ENCODE measurements at places on chromosomes 3 and 15.

- no peak for DNase-seq
These were observed 5.2 kb upstream of the IMPG2 start for GRCh38 chr3:101325393-101326134.

- peak; percentile 75 for DNase-seq
These were observed 1.1 kb downstream of the ABHD14A start for GRCh38 chr3:51975852-51976549.

GRCh38 chr15:83065431-83065830 lies 1.6 kb downstream of the BTBD1 start:
- DNase-seq: no peak

DNA sequence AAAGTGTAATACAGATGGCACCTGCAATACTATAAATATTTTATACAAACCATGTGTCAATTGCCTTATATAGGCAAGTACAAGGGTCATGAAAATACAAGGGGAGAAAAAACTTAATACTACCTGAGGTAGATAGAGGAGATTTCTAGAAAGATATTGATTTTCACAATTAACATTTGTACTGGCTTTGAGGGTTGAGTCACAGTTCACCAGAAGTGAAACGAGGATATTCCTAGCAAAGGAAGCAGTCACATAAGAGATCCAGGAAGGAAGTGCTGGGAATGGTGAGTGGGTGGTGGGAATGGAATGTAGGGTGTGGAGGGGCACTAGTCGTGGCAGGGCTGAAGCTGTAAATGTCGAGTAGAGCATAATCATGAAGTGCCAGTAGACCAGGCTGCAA lies 108.7 kb downstream of the P2RY1 start:
- no peak for DNase-seq

DNA sequence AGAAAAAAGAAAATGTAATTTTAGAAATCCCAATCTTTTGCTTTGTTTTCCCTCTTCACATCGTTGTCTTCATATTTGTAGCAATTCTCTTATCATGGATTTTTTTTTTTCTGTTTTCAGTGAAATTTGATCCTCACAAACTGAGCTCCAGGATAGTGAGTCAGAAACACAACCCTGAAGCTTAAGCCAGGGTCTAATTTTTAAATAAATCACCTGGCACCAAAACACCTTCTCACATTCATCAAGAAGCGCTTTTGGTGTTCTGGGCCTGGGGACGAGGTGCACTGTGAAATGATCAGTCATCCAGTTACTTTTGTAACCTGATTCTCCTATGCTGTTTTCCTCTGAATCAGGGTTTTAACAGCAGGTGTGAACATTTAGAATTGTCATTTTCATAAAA lies 87.7 kb downstream of the REC114 start:
- DNase-seq: no peak

DNA sequence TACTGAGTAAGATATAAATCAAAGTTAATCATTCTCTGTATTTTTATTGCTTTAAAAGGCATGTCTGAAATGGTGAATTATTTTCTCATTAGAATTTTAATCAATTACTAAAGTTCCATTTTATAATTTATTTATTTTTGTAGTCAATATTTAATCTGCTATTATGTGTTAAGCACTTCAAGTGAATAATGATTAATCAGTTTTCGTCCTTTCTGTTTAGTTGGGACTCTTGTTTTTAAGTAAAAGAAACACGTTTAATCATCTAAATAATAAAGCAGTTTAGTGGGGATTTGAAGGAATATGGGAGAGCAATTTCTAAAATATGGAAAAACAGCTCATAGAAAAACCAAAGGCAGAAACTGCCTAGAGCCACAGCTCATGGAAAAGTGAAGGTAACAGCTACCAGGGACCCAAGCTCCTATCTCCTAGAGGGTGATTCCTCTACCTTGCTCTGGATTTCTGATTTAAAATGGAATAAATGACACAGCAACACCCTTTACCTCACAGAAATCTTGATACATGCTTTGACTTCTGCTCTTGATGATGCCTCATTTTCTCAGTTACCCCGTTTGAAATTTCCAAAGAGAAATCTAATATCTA lies 28.0 kb upstream of the SUCNR1 start:
- no peak for DNase-seq

DNA sequence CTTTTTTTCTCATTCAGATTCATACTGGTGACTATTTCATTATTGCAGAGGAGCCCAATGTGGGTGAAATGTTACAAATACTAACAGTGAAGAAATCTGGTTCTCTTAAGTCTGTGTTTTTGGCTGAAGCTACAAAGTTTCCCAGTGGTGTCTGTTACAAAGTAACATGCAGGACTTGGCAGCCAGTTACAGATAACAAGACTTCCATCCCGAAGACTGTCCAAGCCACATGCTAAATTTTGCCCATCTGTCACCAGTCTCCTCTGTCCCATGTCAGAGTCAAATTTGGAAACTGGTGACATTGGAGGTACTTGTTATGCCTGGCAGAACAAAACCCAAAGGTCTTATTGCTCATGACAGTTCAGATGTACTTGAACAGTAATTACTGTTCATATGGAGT lies 269.2 kb upstream of the GOLIM4 start:
- DNase-seq: no peak

GRCh38 chr15:89551550-89551949 lies 23.7 kb upstream of the TICRR start:
- peak; percentile 52 for DNase-seq

GRCh38 chr3:32026593-32026992 lies 45.0 kb downstream of the ZNF860 start:
- DNase-seq: no peak

DNA sequence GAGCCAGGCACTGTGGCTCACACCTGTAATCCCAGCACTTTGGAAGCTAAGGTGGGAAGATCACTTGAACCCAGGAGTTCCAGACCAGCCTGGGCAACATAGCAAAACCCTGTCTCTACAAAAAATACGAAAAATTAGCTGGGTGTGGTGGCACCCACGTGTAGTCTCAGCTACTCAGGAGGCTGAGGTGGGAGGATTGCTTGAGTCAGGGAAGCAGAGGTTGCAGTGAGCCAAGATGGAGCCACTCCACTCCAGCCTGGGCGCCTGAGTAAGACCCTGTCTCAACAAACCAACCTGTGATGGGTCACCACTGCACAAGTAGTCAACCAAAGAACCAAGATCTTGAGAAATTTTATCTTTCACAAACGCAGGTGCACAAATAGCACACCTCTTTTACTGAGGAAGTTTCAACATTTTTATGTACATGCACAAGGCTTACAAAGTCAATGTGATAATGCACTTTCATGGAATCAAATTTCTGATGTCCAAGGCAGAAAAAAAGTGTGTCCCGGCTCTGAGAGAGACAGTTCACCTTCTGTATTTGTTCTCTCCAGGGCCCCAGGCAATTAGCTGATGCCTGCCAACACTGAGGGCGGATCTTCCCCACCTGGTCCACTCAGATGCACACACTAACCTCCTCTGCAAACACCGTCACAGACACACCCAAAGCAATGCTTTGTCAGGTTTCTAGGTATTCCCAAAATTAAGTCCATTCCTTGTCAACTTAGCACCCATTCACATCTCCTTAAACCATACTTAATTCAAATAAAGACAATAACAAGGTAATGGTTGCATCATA lies 12.4 kb downstream of the ACAA1 start:
- DNase-seq: no peak

DNA sequence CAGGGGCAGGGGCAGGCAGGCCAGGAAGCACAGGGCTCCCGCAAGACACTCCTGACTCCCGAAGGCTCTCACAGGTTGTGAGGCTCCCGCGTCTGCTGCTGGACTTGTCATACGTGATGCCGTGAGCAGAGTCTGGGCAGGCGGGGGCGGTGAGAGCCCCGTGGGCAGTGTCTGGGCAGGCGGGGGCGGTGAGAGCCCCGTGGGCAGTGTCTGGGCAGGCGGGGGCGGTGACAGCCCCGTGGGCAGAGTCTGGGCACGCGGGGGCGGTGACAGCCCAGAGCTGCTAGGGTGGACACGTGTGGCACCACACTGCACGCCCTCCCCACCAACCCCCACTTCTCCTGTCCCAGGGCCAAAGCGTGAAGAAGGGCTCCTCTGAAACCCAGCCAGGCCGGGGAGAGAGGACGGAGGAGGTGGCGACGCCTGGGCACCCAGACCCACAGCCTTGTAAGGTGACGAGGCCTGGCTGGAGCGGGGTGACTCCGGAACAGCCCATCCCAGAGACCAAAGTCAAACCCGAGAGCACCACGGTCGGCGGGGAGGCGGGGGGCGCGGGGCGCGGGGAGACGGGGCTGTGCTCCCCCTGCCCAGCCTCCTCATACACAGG lies 35.0 kb downstream of the TNK2 start:
- DNase-seq: no peak

DNA sequence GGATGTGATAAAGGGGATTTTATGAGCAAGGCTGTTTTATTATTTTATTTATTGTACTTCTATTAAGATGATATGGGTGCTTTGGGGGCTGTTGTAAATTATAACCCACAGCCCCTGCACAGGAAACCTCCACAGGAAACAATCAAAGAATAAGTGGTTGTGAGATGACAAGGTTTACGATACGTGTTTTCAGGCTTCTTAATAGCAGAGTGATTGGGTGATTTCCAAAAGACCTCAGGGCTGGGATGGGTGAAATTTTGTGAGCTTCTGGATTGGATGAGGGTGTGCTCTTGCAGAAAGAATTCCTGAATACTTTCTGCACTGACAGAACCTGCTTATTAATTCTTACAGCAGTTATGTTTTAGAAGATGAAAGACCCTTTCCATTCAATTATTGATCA lies 21.4 kb downstream of the CHL1 start:
- DNase-seq: no peak

- peak; percentile 81 for DNase-seq
These were observed 1.1 kb downstream of the KLHL6 start for GRCh38 chr3:183554377-183554776.

GRCh38 chr3:11989383-11990038 lies 14.7 kb upstream of the SYN2 start:
- DNase-seq: no peak

GRCh38 chr3:10169000-10169496 lies 4.3 kb downstream of the IRAK2 start:
- no peak for DNase-seq

GRCh38 chr3:113111011-113111707 lies 100.2 kb upstream of the BOC start:
- no peak for DNase-seq

DNA sequence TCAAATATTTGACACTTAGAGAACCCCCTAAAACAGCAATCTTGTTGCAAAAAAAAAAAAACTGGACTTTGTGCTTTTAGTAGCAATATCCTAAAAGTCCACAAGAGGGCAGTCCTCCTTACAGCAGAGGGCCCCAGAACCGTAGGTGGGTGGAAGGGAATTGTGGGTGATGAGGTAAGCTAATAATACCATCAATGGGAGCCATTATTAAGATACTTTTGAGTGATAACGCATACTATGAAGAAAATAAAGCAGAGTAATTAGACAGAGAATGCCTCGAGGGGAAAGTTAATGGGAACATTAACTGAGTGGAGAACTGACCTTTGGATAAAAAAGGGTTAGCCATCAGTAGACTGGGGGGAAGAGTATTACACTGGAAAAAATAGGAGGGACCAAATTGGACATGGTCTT lies 229.9 kb downstream of the THRB start:
- peak; percentile 61 for DNase-seq

DNA sequence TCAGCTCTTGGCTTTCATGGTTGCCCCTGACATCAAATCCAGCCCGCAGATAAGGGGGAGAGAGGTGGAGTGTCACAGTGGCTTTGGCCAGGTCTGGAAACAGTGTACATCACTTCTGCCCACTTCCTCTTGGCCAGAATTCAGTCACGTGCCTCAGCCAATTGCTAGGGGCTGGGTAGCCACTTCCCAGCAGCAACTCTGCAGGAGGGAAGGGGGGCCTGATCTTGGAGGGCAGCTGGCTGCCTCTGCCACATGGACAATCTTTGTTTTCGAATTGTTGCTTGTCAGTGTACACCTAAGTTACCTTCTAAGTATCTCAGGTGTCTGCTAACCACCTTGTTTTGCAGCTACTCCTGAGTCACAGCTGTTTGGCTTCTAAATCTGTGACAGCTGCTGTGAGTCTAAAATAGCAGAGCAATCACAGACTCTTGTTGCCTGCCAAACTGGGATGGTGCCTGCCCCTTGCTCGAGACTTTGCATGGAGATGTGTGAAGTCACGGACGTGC lies 41.0 kb upstream of the LIMD1 start:
- DNase-seq: peak; percentile 9

DNA sequence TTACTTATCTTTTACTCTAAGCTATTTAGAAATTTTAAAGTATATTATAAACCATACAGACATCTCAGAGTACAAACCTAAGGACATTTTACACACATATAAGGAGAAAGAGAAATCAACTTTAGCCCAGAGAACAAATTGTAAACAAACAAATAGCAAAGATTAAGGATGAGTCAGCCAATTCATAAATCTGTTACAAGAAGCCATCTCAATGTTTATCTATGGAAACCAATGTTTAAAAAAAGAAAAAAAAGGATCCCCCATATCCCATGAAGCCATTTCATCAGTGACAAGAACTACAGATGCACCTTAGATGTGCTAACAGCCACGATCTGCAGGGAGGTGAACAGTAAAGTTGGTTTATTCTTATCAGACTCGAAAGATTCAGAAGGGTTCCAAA lies 437.1 kb downstream of the SHQ1 start:
- no peak for DNase-seq

DNA sequence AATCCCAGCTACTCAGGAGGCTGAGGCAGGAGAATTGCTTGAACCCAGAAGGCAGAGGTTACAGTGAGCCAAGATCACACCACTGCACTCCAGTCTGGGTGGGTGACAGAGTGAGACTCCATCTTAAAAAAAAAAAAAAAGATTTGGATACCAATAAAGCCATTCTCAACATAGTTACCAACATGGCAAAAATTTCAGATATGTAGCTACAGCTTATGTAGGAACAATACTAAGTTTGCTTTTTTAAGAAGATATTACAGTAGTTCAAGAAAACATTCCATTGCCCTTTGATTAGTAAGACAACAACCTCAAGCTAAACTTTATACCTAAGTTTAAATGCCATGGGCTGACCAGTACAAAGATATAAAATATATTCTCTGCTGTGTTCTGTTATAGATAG lies 34.4 kb downstream of the ZNF106 start:
- DNase-seq: no peak

GRCh38 chr15:66834881-66835878 lies 133.1 kb downstream of the SMAD6 start:
- peak; percentile 97 for DNase-seq

GRCh38 chr3:177451864-177452830 lies 254.9 kb upstream of the TBL1XR1 start:
- DNase-seq: peak; percentile 81

GRCh38 chr3:4670352-4670751 lies 177.2 kb downstream of the ITPR1 start:
- no peak for DNase-seq

DNA sequence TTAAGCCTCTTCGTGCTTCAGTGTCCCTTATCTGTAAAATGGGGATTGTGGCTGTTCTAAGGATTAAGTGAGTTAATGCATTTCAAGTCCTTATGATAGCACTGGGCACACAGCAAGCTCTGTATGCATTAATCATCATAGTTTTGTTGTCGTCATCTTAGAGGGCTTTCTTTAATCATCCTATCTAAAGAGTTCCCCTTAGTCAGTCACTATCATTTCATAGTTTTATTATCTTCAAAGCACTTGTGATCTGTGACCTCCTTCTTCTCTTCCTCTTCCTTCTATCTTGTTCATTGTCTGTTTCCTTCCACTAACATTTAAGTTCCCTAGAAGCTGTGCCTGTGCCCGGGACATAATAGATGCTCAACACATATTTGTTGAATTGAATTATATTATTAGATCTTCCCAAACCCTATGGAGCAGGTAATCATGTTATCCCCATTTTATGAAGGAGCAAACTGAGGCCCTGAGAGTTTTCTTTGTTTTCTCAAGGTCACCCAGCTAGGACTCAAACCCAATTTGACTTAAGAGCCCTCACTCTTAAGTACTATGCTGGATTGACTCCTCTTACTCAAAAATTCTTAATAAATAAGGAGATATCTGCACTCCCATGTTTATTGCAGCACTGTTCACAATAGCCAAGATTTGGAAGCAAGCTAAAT lies 24.1 kb downstream of the DUOX2 start:
- DNase-seq: no peak
